ENCODE measurements at places on chromosomes 2 and 18. TPM values are rescaled to one million over a fixed set of nuclear protein-coding genes. Genes with fewer than 3 reads are reported as not detected.

CYBRD1 gene
- 200 TPM for total RNA-seq

RAX gene
- not detected for total RNA-seq

ZNF521 gene
- 88.7 TPM for total RNA-seq

HRH4 gene
- total RNA-seq, result 0.15 TPM

LDLRAD4 gene
- 61.9 TPM for total RNA-seq

PLEKHH2 gene
- total RNA-seq, result 38.0 TPM

B4GALT6 gene
- 8.4 TPM for total RNA-seq

OR6B2 gene
- total RNA-seq, result not detected

TMEM163 gene
- 0.36 TPM for total RNA-seq

AGXT gene
- not detected for total RNA-seq

CCBE1 gene
- total RNA-seq, result 0.36 TPM

PMAIP1 gene
- 0.24 TPM for total RNA-seq

PPP1R1C gene
- total RNA-seq, result 0.81 TPM

GPR35 gene
- 3.9 TPM for total RNA-seq

ILKAP gene
- total RNA-seq, result 50.7 TPM

ASB18 gene
- not detected for total RNA-seq

GREB1L gene
- 6.0 TPM for total RNA-seq

G6PC2 gene
- 0.23 TPM for total RNA-seq

GPR45 gene
- not detected for total RNA-seq

PSMA8 gene
- total RNA-seq, result not detected

CCDC138 gene
- 2.4 TPM for total RNA-seq

NTSR2 gene
- not detected for total RNA-seq

REL gene
- 16.0 TPM for total RNA-seq

MPP4 gene
- 0.30 TPM for total RNA-seq

CXCR1 gene
- 3.5 TPM for total RNA-seq

GALNT5 gene
- 4.5 TPM for total RNA-seq

TMEM169 gene
- 0.32 TPM for total RNA-seq

KCNG2 gene
- total RNA-seq, result 1.1 TPM

SERPINB13 gene
- not detected for total RNA-seq

FOXI3 gene
- not detected for total RNA-seq

MCFD2 gene
- 165 TPM for total RNA-seq

ITGA6 gene
- 49.0 TPM for total RNA-seq

PNKD gene
- total RNA-seq, result 26.9 TPM

FAM110C gene
- total RNA-seq, result 3.3 TPM

KIF1A gene
- total RNA-seq, result 0.72 TPM

SETBP1 gene
- total RNA-seq, result 42.4 TPM

MEP1B gene
- total RNA-seq, result not detected

CBLN2 gene
- total RNA-seq, result 0.49 TPM

FOSL2 gene
- total RNA-seq, result 184 TPM

PREB gene
- 48.1 TPM for total RNA-seq

ANKRD36 gene
- total RNA-seq, result 62.6 TPM

CERKL gene
- total RNA-seq, result not detected

IL36B gene
- not detected for total RNA-seq

SLC9A4 gene
- 0.15 TPM for total RNA-seq

TOGARAM2 gene
- 0.65 TPM for total RNA-seq

SLC20A1 gene
- 82.6 TPM for total RNA-seq

CYTIP gene
- total RNA-seq, result 10.0 TPM

FARP2 gene
- 64.4 TPM for total RNA-seq

PSD4 gene
- 17.8 TPM for total RNA-seq

FZD7 gene
- total RNA-seq, result 19.0 TPM

IL1RL1 gene
- total RNA-seq, result 7.4 TPM

TRIM54 gene
- 0.18 TPM for total RNA-seq

IL18R1 gene
- 11.0 TPM for total RNA-seq

ZNF396 gene
- 1.9 TPM for total RNA-seq

ACVR1C gene
- 1.1 TPM for total RNA-seq

CLHC1 gene
- total RNA-seq, result 13.9 TPM

DUSP11 gene
- 27.6 TPM for total RNA-seq

RIT2 gene
- total RNA-seq, result not detected

CKAP2L gene
- 0.69 TPM for total RNA-seq

RNF103 gene
- 31.0 TPM for total RNA-seq

Measured in aorta (tissue), 5 donors.